ENCODE measurements at places on chromosomes 5 and 9.

GRCh38 chr9:134775081-134775951 is 105.3 kb upstream of the FCN2 start:
- DNase-seq = no peak

- DNase-seq = no peak
Measured at GRCh38 chr9:69542058-69542457, 130.1 kb downstream of the APBA1 start.

DNA sequence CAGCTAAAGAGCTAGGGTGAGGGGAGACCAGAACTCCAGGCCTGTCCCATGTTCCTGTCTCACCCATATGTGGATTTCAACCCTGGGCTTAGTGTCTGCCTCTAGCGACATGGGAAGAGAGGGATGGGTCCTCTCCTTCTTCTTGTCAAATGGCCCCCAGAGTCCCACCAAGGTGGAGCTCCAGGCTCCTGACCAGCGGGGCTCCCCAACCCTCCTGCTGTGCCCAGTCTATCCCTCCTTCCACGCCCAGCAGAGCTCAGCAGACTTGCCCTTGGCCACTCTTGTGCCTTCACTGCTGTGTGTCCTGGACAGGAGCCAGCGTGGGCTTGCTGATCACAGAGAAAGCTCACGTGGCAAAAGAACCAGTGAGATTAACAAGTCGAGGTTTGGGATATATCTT is 123.0 kb upstream of the GABRP start:
- no peak for DNase-seq

- DNase-seq = no peak
Measured at GRCh38 chr5:135569755-135570452, 8.9 kb downstream of the CXCL14 start.

DNA sequence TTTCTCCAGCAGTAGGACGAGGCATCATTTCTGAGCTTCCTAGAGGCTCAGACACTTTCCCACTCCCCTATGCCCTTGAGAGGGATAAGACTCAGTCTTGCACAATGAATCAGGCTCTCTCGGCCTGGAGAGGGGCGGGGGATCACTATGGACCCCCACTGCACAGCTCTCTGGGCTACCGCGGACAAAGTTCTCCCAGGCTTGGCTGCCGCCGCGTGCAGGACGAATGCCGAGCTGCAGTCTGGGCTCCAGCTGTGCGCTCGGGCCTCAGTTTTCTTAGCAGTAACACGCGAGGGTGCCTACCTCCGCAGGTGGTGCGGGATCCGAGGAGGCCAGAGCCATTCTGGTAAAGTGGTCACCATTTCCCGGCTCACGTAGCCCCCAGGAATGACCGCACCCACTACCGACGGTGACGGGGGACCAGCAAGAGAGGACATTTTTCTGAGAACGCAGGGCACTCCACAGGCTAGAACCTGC is 3.4 kb upstream of the MYORG start:
- DNase-seq = no peak

- no peak for DNase-seq
Measured at GRCh38 chr9:111839387-111839786, 44.6 kb upstream of the SHOC1 start.

DNA sequence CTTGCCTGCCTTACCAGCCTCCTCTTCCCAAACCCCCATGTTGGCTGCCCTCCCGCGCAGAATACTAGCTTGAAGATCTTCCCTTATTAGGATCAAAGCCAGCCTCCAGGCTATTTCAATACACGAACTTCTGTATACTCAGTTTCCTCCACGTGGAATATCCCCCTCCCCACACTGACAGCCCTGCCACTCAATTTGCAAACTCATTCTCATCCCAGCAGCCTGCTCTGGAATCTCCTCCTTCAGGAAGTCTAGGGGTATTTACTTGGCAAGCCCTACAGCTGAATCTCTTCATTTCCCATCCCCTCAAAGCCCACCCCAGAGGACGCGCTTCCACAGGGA is 157.0 kb upstream of the SMIM23 start:
- DNase-seq = no peak

- no peak for DNase-seq
Measured at GRCh38 chr9:130535818-130536521, 43.4 kb upstream of the FUBP3 start.

- no peak for DNase-seq
Measured at GRCh38 chr5:112861638-112861985, 525 bp downstream of the SRP19 start.

GRCh38 chr5:169801781-169802180 is 164.7 kb downstream of the DOCK2 start:
- DNase-seq = no peak

Data from effector CD4-positive, alpha-beta T cell (primary cell).